Astrocyte (in vitro differentiated cells and primary cell): ENCODE measurements at places on chromosomes 5 and 9. TPM values are rescaled to one million over a fixed set of nuclear protein-coding genes. Genes with fewer than 3 reads are reported as not detected.

INSL6 gene
- total RNA-seq: not detected in 2 replicates

CKMT2 gene
- total RNA-seq: 0.18 TPM in 1 of 2 replicates, not detected in the other

SPATA31E1 gene
- total RNA-seq: not detected in 2 replicates

FREM1 gene
- total RNA-seq: 0.31 and 0.52 TPM in 2 replicates

RFESD gene
- total RNA-seq: 0.87 and 2.2 TPM in 2 replicates

PPP1R26 gene
- total RNA-seq: 10.6 and 11.3 TPM in 2 replicates

LHFPL2 gene
- total RNA-seq: 17.0 and 19.8 TPM in 2 replicates

CTNND2 gene
- total RNA-seq: 3.1 and 4.5 TPM in 2 replicates

PCDHA9 gene
- 0.95 and 1.1 TPM in 2 replicates for total RNA-seq

CCL21 gene
- not detected in 2 replicates for total RNA-seq

INSL4 gene
- total RNA-seq: 0.11 TPM in 1 of 2 replicates, not detected in the other

KIF4B gene
- total RNA-seq: not detected in 2 replicates

NRG2 gene
- 0.46 and 0.54 TPM in 2 replicates for total RNA-seq

RANBP3L gene
- total RNA-seq: 0.46 TPM in 1 of 2 replicates, not detected in the other

PCDHB9 gene
- total RNA-seq: 3.6 and 5.3 TPM in 2 replicates

PRDM9 gene
- total RNA-seq: not detected in 2 replicates
